GM10248 (cell line): ENCODE measurements at places on chromosomes 5 and 9.
A peak's percentile ranks its signal among the peaks of the same experiment; 100 is the strongest.

DNA sequence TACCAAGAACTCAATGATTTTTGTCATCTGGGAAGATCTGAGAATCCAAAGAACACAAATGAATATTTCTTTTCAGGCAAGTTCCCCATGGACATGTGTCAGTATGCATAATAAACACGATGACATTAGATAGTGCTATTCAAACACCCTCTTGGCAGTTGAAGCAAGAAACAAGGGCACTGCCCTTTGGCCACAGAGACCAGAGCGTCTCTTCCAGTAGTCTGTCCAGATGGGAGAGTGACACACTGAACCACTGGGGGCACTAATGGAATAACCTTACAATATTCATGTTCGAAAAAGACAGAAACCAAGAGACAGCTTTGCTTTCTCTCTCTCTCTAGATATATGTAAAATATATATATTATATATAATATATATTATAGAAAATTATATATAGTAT is 301.9 kb downstream of the CTNND2 start:
- DNase-seq, result no peak

- DNase-seq, result no peak
Measured at GRCh38 chr5:179154346-179154990, 94.3 kb downstream of the ZNF354C start.

DNA sequence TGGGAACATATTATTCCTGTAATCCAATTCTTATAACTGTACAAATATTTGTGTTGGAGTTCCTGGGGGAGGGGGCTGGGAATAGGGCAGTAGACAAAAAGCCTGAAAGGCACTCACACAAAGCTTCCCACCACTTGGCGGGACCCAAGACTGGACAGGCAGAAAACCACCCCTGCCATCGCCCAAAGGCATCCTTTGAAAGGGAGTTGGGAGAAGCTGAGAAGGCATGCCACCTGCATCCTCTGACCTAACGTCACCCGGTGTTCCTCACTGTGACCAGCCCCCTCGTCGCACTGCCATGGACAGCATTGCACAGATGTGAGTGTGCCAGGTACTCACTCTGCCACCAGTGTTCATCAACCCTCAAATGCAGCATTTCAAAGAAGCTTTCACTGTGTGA is 80.6 kb upstream of the SMIM23 start:
- DNase-seq, result no peak

- no peak for DNase-seq
Measured at GRCh38 chr5:78912811-78913210, 72.3 kb downstream of the ARSB start.

GRCh38 chr9:18360005-18360404 is 113.9 kb upstream of the ADAMTSL1 start:
- DNase-seq, result no peak

GRCh38 chr5:643811-644271 is 31.7 kb downstream of the CEP72 start:
- DNase-seq, result peak; percentile 64
